ENCODE measurements at places on chromosomes 12 and 14.

DNA sequence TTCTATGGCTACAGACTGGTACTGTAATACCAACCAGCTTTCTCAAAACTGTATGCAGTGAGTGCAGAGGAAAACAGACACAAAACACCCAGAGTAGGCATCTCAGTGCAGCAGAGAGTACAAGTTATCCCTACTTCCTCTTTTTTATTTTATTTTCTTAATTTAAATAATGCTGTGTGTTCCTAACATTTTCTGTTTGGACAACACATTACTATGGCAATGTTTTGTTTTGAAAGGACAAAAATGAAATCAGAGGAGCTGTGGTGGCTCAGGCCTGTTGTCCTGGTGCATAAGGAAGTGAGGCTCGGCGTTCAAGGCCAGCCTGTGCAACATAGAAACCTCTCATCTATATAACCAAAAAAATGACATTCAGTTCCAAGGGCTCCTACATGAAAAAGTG, 33.7 kb upstream of the SELPLG start:
- DNase-seq, result no peak

DNA sequence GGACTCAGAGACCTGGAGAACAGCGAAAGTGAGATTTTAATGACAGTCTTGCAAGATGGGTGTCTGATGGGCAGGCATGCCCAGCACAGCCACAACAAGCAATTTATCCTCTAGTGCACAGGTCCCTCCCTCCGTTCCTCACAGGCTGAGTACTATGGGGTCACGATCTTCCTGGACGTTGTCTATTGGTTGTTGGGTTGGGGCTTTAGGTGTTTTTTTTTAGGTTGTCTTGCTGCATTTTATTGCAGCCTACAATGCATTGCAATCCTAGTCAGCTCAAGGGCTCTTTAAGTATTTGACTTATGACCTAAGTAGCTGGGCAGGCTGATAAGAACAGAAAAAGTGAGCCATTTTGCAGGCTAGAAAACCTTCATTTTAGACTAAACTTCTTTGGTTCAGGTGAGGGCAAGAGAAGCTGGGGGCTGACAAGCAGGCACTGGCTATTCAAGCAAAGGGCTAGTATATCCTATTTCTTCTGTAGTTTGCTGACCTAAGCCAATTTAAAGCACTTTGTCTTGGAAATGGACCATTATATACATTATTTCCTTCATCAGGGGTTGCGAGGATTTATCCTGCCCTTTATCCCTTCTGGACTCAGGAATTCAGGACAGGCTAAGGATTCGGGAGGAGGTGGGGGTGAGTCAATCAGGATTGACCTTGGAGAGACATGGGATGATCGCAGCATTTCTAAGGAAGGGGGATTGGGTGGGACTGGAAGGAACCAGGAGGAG, 6.0 kb downstream of the KRT7 start:
- DNase-seq, result no peak

GRCh38 chr14:93892923-93893558, 34.1 kb upstream of the FAM181A start:
- peak; percentile 59 for DNase-seq

- DNase-seq, result no peak
Observed at GRCh38 chr12:32895688-32896431, 717 bp downstream of the PKP2 start.

GRCh38 chr14:56216626-56217379, 98.6 kb downstream of the PELI2 start:
- DNase-seq, result no peak

DNA sequence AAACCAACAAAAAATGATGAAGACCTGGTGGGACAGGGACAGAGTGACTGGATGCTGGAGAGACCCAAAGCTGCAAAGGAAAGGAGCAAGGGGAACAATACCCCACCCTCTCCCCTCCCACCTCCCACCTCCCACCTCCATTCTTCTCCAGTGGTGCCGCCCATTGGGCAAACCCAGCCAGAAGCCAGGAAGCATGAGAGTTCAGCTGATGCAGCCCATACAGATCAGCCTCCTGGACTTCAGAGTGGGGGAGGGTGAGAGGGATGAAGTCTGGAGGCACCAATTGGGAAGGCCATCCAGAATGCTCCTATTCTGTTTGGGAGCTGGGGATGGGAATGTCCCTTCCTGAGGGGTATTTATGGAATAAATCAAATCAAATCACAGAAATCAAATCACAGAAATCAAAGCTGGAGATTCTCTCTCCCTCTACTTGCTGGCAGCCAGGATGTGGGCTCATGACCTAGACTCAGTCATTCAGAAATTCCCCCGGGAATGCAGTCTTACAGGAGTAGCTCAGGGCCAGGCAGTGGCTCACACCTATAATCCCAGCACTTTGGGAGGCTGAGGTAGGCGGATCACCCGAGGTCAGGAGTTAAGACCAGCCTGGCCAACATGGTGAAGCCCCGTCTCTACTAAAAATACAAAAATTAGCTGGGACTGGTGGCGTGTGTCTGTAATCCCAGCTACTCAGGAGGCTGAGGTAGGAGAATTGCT, 31.1 kb downstream of the IRF2BPL start:
- DNase-seq, result no peak

GRCh38 chr12:120363274-120363855, 5.6 kb downstream of the MSI1 start:
- DNase-seq, result no peak

- no peak for DNase-seq
Observed at GRCh38 chr12:57765698-57766463, 997 bp downstream of the CYP27B1 start.

- no peak for DNase-seq
Observed at GRCh38 chr14:91997492-91997891, 42.4 kb downstream of the TRIP11 start.

- DNase-seq, result no peak
Observed at GRCh38 chr12:2309647-2310046, 256.9 kb downstream of the CACNA1C start.

DNA sequence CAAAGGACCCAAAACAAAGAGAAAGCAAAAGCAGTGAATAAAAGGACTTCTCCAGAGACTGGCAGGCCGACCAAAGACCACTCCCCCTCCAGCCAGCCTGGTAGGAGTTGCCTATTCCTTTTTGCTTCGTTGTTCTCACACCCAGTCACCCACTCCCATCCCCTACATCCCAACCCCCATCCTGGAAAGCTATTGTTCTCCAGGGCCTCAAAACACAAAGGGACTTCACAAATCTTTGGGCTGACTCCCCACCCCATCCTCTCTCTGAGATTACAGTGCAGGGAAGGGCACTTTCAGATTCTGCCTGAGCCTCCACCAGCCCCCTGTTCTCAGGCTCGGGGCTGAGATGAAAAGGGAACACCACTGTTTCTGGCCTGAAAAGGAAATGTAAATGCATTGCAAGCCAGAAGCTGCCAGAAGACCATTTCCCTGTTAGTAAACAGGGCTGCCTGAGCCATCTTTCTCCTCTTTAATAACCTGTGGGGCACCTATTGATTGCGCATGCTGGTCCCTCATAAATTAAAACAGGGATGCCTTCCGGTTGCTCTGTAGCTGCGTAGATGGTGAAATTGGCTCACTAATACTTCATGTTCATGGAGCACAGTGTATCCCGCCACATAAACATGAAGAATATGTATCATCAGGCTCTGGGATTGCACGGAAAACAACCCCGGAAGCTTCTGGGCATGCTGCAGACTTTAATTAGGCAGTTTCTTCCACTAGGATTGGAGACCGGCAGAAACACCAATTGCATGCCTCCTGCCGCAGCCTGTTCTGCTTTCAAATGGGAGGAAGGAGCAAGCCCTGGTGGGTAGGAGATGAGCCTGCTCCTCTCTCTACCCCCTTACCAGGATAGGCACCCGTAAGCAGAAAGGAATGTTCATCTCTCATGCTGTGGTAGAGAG, 130.3 kb upstream of the FUT8 start:
- no peak for DNase-seq

DNA sequence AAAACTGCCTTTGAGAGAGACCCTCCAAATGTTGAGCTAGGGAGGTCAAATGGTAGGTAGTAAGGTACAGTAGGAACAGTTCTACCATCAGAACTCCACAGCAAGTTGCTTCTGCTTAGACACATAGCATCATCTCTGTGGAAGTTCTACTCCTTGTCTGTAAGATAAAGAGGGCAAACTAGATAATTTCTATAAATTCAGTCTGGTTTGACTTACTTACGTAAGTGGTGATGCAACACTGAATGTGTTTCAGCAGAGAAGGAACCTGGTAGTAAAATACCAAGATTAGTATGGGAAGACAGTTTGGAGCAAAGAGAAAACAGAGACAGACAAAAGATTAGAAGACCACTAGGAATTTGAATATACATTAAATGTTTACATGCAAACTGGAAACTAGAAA, 42.0 kb downstream of the KITLG start:
- DNase-seq, result no peak

GRCh38 chr12:66956300-66956699, 277.4 kb upstream of the GRIP1 start:
- DNase-seq, result no peak

DNA sequence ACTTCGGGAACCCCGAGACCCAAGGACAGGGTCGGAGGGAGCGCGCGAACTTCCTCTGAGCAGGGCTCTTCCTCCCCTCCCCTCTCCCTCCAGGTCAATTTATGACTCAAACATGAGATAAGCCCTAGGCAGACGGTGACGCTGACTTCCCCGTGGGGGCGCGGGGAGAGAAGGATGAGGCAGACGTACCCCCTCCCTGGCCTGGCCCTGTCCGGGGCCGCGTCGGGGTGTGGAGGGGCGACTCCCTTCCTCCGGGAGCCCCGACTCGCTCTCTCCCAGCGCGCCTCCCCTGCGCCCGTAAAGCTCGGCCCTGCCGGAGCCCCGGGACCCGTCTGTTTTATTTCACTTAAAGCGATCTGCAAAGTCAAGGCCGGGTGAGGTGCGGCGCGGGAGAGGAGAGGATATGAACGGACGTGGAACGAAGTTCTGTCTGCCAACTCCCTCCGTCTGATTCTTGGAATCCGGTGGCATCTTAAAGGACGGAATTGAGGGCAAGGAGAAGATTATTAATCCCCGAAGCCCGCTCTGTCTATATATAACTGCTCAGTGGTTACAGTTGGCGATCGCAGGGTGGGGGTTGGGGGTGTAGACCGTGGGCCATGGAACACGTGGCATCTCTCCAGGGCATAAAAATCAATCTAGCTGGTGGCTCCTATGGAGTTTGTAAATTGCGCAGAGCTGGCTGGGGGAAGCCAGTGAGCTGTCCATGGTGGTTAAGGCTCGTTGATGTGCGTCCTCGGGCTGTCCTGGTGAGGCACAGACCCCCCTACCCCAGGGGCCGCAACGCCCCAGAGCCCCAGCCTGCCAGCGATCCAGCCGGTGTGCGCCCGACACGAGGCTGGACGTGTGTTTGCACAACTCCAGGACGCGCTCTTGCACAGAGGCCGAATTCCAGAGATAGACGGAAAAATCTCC, 2.9 kb upstream of the PTHLH start:
- no peak for DNase-seq

Data from activated CD4-positive, alpha-beta T cell treated with anti-CD3 and anti-CD28 coated beads, Interleukin-2, amount 50 U/mL, for 4 hours (primary cell).